ENCODE measurements at places on chromosomes 7 and 10. TPM values are rescaled to one million over a fixed set of nuclear protein-coding genes. Genes with fewer than 3 reads are reported as not detected.

VWDE gene
- total RNA-seq: 12.6 TPM

OR2A5 gene
- not detected for total RNA-seq

CALHM3 gene
- not detected for total RNA-seq

ARMH3 gene
- total RNA-seq: 19.5 TPM

CDH23 gene
- total RNA-seq: 15.5 TPM

Data from tibial nerve (tissue), 4 donors.